GM23248 (cell line): ENCODE measurements at places on chromosomes 13 and 19. TPM values are rescaled to one million over a fixed set of nuclear protein-coding genes. Genes with fewer than 3 reads are reported as not detected.

- DNase-seq = no peak
These were observed 43.8 kb upstream of the ZNF728 start for GRCh38 chr19:23046743-23047142.

GRCh38 chr13:19863323-19864023 lies at the start of gene ZMYM5:
Gene ZMYM5, minus strand, starts transcription at chr13:19863649. Its CDS starts 11,469 bp downstream, at chr13:19852180.
- DNase-seq = peak; percentile 100

GRCh38 chr19:43768273-43769050 lies 12.3 kb downstream of the KCNN4 start:
- DNase-seq = no peak

GRCh38 chr19:43789029-43789428 lies 8.3 kb upstream of the KCNN4 start:
- DNase-seq = peak; percentile 70

- DNase-seq = no peak
These were observed at the start of gene OR10H5 for GRCh38 chr19:15787611-15788155. Gene OR10H5, plus strand, starts transcription at chr19:15787661. Its CDS starts 6,388 bp downstream, at chr19:15794049.

DNA sequence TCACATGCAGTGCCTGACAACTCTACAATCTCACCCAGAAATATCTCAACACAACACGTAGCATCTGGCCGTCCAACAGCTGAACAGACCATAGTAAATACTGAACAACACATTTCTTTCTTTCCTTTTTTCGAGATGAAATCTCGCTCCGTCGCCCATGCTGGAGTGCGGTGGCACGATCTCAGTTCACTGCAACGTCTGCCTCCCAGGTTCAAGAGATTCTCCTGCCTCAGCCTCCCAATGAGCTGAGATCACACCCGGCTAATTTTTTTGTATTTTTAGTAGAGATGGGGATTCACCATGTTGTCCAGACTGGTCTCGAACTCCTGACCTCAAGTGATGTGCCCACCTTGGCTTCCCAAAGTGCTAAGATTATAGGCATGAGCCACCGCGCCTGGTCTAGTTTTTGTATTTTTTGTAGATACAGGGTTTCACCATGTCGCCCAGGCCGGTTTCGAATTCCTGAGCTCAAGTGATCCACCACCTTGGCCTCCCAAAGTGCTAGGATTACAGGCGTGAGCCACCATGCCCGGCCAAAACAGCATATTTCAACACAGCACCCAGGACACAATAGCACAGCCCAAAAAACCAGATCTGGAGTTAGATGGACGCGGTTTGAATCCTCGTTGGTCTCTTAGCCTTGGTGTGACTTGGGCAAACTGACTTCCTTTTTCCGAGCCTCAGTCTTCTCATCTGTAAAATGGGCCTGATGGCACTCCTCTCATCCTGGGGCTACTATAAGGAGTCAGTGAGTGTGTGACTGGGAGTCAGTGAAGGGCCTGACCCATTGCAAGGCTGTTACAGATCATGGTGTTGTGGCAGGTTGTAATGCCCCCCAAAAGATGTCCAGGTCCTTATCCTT lies 22.6 kb downstream of the CYP2A6 start:
- DNase-seq = no peak

The PCDH9 gene
- polyA plus RNA-seq = 0.39 and 0.56 TPM in 2 replicates

The TM9SF2 gene
- polyA plus RNA-seq = 156 and 162 TPM in 2 replicates

The GSX1 gene
- not detected in 2 replicates for polyA plus RNA-seq

The CEACAM3 gene
- not detected in 2 replicates for polyA plus RNA-seq
